Foreskin keratinocyte (primary cell): ENCODE measurements at places on chromosomes 2 and 18. TPM values are rescaled to one million over a fixed set of nuclear protein-coding genes. Genes with fewer than 3 reads are reported as not detected.

- DNase-seq = no peak
These were observed 104.4 kb downstream of the TLK1 start for GRCh38 chr2:171056307-171056706.

DNA sequence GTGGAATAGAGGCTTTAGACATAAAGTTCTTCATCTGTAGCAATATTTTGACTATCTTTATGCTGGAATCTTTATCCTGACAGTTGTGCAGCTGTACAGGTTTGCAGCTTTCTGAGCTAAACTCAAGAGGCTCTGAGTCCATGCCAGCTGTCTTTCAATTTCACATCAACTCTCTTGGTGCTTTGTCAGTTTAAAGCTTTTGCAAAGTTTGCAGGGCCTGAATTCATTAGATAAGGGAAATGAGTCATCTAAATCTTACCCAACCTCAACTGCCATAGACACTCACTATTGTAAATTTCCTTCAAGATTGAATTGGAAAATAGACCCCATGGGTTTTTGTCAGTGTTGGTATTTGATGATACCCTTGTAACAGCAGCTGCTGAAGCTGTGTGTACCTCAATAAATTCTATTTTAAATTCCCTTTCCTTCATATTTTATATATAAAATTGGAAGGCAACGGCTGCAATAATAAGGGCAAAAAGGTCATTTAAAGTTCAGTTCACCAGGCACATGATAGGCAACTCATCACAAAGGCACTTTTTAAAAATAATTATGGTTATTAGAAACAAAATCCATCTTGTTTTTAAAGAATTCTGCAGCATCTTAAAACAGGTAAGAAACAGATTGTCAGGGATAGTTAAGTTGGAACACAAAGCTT is 169.9 kb upstream of the SLC39A10 start:
- DNase-seq = peak; percentile 39

The MAPK4 gene
- polyA plus RNA-seq = 0.01 TPM in 1 of 2 replicates, not detected in the other

GRCh38 chr2:214630402-214631045 is 179.0 kb downstream of the BARD1 start:
- DNase-seq = peak; percentile 9

DNA sequence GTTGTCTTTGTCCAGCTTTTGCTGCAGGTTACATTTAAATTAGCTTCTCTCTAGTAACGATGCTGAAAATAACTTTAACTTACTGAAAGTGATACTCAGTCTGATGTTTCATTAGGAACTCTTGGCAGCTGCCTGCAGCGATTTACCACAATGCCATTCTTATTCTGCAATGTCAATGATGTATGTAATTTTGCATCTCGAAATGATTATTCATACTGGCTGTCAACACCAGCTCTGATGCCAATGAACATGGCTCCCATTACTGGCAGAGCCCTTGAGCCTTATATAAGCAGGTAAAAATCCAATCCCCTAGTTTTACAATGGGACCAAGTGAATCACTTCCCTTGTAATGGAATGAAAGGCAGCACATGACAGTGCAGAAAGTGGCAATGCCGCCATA is 16.3 kb upstream of the MFF start:
- DNase-seq = no peak

DNA sequence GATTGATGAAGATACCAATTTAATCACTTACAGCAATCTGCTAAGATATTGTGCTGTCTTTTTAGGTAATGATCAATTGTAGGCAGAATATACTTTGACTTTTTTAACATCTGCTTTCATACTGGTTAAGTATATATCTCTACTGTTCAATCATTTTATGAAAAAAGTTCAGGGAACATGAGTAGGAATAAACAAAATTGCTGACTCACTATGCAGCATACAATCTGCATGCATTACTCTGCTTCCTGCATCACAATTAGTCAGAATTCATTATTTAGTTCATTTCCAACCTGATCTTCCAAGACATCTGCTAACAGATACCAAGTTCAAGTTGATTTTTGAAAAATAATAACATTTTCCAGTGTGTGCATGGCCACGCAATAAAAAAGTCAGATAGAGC is 1430.4 kb upstream of the LRRTM1 start:
- DNase-seq = no peak

GRCh38 chr18:5275872-5276271 is 19.7 kb downstream of the ZBTB14 start:
- no peak for DNase-seq

GRCh38 chr2:111121028-111121827 is 514 bp downstream of the BCL2L11 start:
- no peak for DNase-seq

GRCh38 chr2:54577035-54577434 is 120.9 kb downstream of the SPTBN1 start:
- no peak for DNase-seq

- DNase-seq = no peak
These were observed 150.8 kb downstream of the INHBB start for GRCh38 chr2:120496759-120497158.

The NXPH2 gene
- not detected in 2 replicates for polyA plus RNA-seq

The HPCAL1 gene
- polyA plus RNA-seq = 31.6 and 42.7 TPM in 2 replicates

The CERS6 gene
- 8.0 and 10.1 TPM in 2 replicates for polyA plus RNA-seq

DNA sequence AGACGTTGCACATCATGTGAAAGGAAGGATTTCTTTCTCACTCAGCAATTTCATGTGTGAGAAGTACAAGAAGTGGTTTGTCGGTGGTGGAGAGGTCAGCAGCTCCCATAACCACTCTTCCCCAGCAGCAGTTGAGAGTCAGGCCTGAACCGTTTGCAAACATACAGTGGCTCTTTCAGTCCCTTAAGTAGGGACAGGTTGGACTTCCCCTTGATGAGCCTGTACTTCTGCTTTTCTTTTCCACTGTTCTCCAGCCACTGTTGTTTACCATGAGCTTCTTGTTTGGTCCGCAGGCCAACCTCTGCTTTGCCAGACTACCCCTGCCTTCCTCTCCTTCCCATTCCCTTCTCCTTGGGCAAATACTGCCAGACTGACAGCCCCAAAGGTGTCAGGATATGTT is 391.3 kb upstream of the CELF4 start:
- DNase-seq = no peak

GRCh38 chr18:49041435-49042245 is 90.9 kb upstream of the SMAD7 start:
- peak; percentile 44 for DNase-seq

The CLEC4F gene
- not detected in 2 replicates for polyA plus RNA-seq

GRCh38 chr2:12326449-12327190 is 390.1 kb upstream of the TRIB2 start:
- DNase-seq = no peak

The TMEM200C gene
- 0.02 TPM in 1 of 2 replicates, not detected in the other for polyA plus RNA-seq

The AUP1 gene
- polyA plus RNA-seq = 177 and 180 TPM in 2 replicates

The PLGLB1 gene
- polyA plus RNA-seq = 0.22 and 0.49 TPM in 2 replicates

DNA sequence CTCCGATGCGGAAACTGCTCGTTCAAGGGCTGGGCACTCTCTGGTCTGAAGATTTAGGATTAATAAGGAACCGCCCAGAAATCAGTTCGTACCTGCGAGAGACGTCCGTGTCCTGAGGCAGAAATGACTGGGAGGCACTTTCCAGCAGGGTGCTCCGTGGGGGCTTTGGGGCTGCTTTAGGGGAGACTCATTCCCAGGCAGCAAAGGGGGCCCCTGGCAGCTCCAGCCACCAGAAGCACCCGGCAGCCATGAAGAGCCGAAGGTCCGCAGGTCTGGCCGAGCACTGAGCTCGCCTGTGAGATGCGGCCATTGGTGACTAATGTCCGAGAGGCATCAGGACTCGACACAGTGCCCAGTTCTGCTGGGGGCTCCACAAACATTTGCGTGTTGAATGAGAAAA is 20.9 kb downstream of the KCNG2 start:
- no peak for DNase-seq

DNA sequence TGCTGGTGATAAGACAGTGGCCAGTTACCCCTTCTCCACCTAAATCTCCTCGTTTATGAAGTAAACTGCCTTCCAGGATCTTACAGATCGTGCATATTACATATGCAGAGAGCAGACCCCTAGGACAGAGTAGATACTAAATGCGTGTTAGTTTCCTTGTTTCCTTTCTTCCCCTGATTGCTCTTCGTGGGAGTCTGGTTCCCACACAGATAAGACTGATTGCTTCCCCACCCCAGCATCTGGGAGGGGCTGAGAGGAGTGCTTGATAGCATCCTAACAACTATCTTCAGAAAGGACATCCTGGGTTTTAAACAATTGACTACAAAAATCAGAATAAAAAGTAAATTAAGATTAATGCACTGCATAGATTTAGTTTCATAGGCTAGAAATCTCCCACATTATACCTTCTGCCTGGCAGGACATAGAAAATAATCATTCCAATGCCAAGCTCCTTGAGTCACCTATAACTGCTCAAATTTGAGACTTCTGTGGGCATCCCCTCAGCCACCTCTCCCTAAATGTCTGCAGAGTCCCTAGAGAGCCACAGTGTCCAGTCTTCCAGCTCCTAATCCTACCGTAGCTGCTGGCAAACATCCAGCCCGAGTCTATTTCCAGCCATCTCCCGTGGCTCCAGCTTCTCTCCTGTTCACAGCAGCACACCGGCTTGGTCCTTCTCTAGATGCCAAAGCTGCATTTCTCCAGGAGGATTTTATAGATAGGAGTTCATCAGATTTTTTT is 128.3 kb downstream of the LRRC30 start:
- no peak for DNase-seq

DNA sequence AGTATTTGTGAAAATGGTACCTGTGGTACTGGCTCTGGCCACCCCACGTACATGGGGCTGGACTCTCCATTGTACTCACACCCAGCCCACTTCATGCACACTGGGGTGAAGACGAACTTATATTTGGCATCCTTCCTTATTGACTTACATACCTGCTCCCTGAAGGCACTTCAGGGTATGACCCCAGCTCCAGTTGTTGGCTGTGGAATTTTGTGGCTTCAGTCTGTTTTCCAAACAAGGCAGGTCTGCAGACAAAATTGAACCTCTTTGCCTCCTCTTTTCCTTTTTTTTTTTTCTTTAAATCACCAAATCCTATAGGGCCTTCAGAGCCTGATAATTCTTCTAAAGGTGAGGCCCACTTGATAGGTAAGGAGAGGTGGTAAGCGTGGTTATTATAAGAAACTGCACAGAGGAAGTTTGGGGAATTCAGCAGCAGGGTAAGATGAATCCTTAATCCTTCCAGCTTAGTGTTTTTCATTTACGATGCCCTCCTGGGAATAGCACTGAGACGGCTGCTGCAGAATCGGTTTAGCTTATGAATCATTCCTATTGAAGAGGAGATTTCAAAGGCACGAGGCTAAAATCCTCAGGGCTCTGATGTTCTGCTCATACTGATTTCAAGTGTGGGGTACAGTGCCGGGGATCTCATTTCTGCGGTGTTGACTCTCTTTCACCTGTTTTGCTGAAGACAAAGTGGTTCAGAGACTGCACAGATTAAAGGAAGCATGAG is 55.2 kb downstream of the KIF5C start:
- DNase-seq = no peak

GRCh38 chr2:220188031-220188430 is 560.6 kb downstream of the SLC4A3 start:
- peak; percentile 84 for DNase-seq

- DNase-seq = no peak
These were observed 24.2 kb downstream of the STEAP3 start for GRCh38 chr2:119247844-119248271.

- no peak for DNase-seq
These were observed 237.2 kb downstream of the INSIG2 start for GRCh38 chr2:118325321-118325955.

The TGFA gene
- polyA plus RNA-seq = 30.5 and 37.1 TPM in 2 replicates

GRCh38 chr2:156589381-156590079 is 153.4 kb downstream of the GPD2 start:
- DNase-seq = peak; percentile 6

The ZBTB7C gene
- 0.02 TPM in 2 replicates for polyA plus RNA-seq

- peak; percentile 76 for DNase-seq
These were observed 117.3 kb downstream of the TTC27 start for GRCh38 chr2:32745191-32745590.

The PFN4 gene
- 0.25 and 0.45 TPM in 2 replicates for polyA plus RNA-seq

The TEX44 gene
- not detected in 2 replicates for polyA plus RNA-seq

The C2orf66 gene
- 0.06 TPM in 2 replicates for polyA plus RNA-seq

DNA sequence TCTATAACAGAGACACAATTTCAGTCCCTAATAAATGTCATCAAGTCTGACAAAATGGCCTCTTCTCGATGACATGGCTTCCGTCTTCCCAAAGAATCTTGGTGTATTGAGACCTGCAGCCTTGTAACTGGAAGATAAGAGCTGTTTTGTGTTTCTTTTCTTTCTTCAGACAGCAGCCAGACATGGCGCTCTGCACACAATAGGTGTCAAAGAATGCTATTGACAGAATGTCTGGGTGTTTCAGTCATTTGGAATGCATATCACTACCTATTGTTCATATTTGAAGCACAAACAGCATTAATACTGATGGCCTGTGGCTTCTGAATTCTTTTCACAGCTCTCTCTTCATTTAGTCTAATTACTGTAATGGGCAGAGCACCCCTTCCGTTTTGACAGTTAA is 344.8 kb downstream of the RPRM start:
- no peak for DNase-seq

The ALLC gene
- polyA plus RNA-seq = not detected in 2 replicates

DNA sequence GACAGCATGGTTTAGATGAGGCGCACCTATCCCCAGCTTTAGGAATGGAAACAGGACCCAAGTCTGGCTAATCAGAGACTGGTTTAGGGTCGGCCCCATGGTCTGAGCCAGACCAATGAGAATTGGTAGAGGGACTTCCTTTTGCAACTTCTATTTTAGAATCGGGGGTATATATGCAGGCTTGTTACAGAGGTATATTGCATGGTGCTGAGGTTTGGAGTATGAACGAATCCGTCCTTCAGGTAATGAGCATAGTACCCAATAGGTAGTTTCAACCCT is 1.5 kb upstream of the BOLA3 start:
- DNase-seq = no peak

- DNase-seq = no peak
These were observed 357.2 kb upstream of the MYT1L start for GRCh38 chr2:2688254-2688653.

DNA sequence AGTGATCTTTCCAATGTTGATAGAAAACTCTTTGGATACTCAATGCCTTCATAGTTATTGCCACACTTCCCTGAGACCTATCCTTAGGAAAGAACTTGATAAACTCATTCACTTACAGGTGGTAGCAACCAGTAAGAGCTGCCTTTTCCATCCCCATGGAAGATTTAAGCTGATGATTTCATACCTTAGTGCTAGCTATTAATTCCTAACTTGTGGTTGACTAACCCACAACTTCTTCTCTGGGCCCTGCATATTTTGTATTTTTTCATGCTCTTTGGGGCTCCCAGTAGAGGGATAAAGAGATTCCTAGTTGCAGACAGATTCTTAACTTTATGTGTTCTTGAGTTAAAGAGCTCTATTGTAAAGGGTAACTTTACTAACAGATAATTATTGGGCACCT is 25.2 kb upstream of the SIX3 start:
- DNase-seq = no peak

GRCh38 chr2:149819356-149819957 is 231.9 kb upstream of the MMADHC start:
- peak; percentile 49 for DNase-seq

The CDH7 gene
- polyA plus RNA-seq = not detected in 2 replicates

DNA sequence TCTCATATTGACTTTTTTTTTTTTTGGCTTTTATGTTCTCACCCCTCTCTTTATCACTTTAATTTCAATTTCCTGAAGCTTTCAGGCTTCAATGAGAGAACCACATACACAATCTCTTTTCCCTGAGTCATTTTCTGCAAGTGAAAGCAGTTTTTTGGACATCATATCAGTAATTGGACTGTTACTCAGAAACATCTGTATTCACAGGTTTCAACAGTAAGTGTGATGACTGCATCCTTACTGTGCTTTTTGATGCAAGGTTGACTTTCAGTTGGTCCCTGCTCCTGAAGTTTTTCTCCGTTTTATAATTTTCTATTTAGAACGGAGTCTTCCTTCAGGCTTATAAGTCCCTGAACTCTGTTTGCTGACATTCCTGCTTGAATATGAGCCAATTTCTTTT is 70.5 kb upstream of the CCBE1 start:
- DNase-seq = peak; percentile 85
